Vagina (tissue), 2 donors: ENCODE measurements at places on chromosomes 4 and X. TPM values are rescaled to one million over a fixed set of nuclear protein-coding genes. Genes with fewer than 3 reads are reported as not detected.

DNA sequence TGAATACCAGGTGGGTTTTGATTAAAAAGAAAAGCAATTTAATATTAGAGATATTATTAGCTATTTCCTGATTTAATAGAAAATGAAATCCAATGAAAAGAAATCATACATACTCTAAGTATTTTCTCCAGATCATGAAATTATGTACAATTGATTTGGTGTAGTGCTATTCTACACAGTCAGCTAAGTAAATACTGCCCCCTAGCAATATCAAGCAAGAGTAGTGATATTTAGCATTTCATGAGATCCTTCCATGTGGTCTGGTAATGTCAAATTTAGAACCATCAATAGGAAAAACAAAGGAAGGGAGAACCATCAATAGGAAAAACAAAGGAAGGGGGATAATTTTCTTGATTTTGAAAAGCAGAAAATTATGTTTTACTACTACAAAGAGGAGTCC, 114.6 kb downstream of the TBCK start:
- H3K4me1 ChIP-seq, result no peaks in the 10 kb centered on the region
- H3K36me3 ChIP-seq, result no peaks in the 10 kb centered on the region
- H3K27ac ChIP-seq, result no peak overlapping the region
- DNase-seq, result no peak

ETFDH gene
- 20.4 TPM for total RNA-seq

HSPA4L gene
- 14.2 TPM for total RNA-seq

- H3K27me3 ChIP-seq, result no peaks in the 10 kb centered on the region
- H3K4me3 ChIP-seq, result no peak overlapping the region
- H3K36me3 ChIP-seq, result no peaks in the 10 kb centered on the region
- no peak overlapping the region for H3K27ac ChIP-seq
- DNase-seq, result no peak
These were observed 181.3 kb upstream of the SFRP2 start for GRCh38 chr4:153970169-153970568.

SSX2B gene
- not detected for total RNA-seq

GUCY1A1 gene
- total RNA-seq, result 21.6 TPM
